Ammon's horn (tissue), 1 donor: ENCODE measurements at places on chromosomes 3 and 15.

DNA sequence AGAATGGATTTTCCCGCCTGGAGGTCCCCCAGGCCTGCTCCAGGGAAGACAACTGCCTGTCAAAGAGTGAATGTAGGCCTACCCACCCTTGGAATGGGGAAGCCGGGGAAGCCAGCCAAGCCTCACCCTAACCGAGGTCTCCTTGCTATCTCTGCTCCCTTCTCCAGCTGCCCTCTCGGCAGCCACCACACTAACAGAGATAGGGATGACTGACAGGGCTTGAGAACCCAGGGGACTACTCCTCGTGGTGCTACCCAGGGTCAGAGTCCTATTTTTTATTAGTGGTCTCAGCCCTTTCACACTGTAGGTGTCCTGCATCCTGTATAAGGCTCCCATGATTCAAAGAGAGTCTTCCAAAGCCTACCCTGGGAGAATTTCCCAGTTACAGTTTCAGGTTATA lies 160.6 kb upstream of the CHRM5 start:
- no peak for DNase-seq

GRCh38 chr3:76482510-76482909 lies 557.4 kb upstream of the ROBO2 start:
- DNase-seq = no peak

DNA sequence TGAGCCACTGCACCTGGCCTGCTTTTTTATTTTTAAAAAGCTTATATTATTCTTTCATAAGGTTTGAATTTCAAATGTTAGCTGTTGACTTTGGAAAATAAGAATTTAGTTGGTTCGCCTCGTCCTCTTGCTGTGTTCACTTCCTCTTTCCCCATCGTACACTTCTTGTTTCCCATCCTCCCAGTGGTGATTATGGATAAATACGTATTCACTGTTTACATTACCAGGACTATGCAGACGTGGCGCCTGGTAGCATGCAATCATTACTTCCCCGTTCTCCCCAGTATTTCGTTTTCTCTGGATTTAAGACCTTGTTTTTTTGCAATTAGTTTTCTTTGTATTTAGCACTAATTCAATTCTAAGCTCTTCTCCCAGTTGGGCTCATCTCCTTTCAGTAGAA lies 70.1 kb downstream of the LMLN start:
- peak; percentile 13 for DNase-seq

GRCh38 chr3:69324362-69325025 lies 61.4 kb downstream of the FRMD4B start:
- peak; percentile 57 for DNase-seq

GRCh38 chr15:70411143-70411863 lies 313.6 kb upstream of the TLE3 start:
- DNase-seq = no peak

DNA sequence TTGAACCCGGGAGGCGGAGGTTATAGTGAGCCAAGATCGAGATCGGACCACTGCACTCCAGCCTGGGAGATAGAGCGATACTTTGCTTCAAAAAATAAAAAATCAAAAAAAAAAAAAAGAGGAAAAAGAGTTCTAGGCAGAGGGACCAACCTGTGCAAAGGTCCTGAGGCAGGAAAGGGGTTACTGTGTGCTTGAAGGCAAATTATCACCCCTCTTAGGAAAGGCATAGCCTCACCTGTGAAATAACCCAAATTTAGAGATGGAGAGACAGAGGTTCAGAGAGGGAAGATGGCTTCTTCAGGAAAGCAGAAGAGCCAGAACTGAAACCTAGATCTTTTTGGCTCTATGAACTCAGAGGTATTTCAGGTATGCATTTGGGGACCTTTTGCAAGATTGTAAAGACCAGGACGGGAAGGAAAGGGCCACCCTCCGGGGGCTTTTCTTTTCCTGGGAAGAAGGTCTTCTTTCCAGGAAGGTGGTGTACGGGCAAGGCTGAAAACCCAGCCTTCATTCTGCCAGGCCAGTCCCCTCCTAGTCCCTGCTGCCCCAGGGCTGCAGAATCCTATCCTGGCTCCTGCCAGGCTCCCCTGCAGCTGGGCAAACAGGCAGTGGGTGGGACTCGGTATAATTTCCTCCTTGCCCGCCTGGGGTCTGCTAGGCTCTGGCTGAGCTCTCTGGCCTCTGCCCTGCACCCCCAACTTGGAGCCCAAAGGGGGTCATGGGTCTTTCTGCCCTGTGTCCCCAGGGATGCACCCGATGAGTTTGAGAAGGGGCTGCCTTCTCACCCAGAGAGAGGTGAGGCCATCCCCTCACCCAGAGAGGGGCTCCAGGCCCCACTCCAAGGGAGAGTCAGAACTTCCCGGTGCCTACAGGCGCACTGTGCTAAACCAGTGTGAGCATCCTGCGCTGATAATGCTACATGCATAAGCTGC lies 14.4 kb upstream of the CSK start:
- no peak for DNase-seq

GRCh38 chr15:27707257-27707656 lies 391.9 kb downstream of the OCA2 start:
- no peak for DNase-seq

- DNase-seq = no peak
These were observed 108.4 kb downstream of the MEGF11 start for GRCh38 chr15:66144978-66145725.

- DNase-seq = no peak
These were observed 300.3 kb upstream of the CBLB start for GRCh38 chr3:106168962-106169750.

GRCh38 chr15:70910958-70911357 lies 18.3 kb downstream of the LRRC49 start:
- no peak for DNase-seq

DNA sequence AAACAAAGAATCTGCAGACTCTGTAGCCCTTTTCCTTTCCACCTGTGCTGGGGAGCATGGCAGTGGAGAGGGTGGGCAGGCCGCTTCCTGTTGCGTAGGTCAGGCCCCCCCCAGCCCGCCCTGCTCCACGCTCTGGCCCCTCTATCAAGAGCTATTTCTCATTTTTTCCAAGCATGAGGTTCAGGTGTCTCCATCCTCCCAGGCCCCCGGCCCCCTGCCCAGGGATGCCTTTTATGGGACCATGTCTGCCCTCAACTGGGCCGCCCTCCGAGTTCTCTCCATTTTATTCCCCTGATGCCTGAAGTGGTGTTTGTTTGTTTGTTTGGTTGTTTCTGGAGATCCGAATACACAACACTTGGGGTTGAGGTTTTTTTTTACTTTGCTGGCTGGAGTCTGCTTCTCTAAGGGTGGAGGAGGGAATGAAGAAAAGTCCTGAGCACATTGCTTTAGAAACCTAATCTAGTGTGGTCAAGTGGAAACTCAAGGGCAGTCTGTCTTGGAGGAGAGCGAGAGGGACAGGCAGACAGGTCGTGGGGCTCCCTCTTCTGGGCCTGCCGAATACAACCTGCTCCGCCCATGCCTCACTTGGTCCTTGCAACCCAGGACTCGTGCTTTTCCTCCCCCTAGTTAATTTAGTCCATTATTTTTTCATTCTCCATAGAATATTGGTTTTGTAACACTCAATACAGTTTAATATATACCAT lies 176.5 kb upstream of the LYSMD4 start:
- DNase-seq = no peak

DNA sequence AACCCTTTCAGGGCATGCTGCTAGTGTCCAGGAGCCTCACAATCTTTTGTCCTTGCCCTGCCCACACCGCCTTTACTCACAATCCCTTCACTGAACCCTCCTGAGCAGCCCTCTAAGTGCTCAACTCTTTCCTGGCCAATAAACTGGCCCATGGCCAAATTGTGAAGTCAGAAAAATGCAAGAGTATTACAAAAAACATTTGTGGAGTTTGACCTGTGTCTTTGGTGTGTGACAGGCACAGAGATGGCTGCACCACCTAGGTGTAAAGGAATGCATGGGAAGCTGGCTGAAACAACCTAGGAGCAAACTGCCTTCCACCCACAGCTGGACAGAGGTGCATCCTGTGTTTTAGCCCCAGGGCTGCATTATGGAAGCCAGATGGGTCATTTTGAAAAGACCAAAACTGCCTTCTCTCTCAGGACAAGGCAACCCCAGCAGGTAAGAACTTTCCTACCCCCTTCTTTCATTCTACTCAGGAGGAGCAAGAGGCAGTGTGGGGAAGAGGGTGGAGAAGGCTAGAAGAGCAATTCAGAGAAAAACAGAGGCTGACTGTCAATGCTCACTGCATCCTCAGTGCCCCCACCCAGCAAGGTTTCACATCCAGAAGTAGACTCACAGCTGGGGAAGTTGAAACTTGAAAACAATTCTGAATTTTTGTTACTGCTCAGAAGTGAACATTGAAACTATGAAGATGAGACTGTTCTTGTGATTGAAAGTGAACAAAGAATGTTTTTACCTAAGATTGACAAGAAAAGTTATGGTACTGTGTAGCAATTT lies 78.6 kb downstream of the TRIM42 start:
- no peak for DNase-seq

- no peak for DNase-seq
These were observed 69.0 kb downstream of the COL6A5 start for GRCh38 chr3:130414457-130414856.

- DNase-seq = no peak
These were observed 7.5 kb downstream of the EPHB1 start for GRCh38 chr3:134802428-134803050.

GRCh38 chr15:36330598-36330997 lies 248.8 kb upstream of the CDIN1 start:
- no peak for DNase-seq

DNA sequence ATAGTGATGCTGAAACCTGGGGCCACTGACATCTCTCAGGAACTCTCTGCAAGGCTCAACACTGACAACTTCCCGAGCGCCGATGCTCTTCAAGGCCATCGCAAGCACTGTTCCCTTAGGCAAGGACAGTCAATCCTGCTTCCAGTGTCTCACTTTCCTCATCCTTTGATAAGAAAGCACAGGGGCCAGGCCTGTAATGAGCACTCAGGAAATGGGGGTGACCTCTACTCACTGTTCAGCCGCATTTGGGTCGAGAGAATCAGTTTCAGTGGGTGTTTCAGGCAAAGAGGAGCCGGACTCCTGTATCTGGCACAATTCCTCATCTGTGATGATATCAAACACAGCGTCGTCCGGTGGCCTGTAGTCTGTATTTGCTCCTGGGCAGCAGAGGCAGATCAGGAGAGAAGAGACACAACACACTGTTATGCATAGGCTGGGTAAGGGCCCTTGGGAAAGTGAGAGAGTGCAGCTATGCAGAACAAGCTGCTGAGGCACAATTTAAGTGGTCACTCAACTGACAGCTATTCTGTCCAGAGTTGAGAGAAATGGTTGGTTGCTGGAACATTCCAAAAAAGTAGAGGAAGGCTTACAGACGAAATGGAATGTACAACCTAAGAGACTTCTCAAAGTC lies 11.9 kb downstream of the CXCR6 start:
- no peak for DNase-seq

GRCh38 chr3:170999737-171000242 lies 26.7 kb downstream of the SLC2A2 start:
- DNase-seq = no peak

GRCh38 chr15:62977952-62978811 lies 64.4 kb upstream of the TPM1 start:
- no peak for DNase-seq

DNA sequence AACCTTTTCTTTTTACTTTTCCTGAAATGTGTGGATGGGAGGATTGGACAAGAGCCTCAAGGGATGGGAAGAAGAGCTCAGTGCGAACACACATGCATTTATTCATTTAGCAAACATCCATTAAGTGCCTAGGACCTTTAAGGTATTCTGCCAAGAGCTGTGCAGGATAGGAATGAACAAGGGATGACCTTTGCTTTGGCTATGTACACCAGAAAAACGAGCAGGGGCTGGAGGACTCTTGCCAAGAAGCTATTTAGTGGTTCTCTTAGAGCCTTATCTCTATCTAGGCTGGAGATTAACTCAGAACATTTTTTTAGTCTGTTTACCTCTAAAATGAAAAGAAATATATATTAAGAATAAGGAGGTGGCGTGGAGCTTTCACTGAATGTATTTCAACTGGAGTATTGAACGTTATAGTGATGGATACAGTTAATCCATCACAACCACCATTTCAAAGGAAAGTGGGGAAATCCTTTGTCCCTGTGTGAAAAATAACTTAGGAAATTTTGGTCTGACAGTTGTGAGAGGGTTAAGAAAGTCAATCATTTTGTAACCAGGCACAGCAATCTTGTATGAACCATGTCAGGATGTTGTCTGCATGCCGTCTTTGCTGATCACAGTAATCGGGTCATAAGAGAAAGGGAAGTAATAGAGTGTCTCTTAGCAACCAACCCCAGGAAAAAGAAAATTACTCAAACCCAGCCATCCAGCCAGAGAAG lies 279.0 kb downstream of the LPP start:
- peak; percentile 30 for DNase-seq

GRCh38 chr3:50637011-50637410 lies 20.1 kb downstream of the MAPKAPK3 start:
- DNase-seq = no peak

DNA sequence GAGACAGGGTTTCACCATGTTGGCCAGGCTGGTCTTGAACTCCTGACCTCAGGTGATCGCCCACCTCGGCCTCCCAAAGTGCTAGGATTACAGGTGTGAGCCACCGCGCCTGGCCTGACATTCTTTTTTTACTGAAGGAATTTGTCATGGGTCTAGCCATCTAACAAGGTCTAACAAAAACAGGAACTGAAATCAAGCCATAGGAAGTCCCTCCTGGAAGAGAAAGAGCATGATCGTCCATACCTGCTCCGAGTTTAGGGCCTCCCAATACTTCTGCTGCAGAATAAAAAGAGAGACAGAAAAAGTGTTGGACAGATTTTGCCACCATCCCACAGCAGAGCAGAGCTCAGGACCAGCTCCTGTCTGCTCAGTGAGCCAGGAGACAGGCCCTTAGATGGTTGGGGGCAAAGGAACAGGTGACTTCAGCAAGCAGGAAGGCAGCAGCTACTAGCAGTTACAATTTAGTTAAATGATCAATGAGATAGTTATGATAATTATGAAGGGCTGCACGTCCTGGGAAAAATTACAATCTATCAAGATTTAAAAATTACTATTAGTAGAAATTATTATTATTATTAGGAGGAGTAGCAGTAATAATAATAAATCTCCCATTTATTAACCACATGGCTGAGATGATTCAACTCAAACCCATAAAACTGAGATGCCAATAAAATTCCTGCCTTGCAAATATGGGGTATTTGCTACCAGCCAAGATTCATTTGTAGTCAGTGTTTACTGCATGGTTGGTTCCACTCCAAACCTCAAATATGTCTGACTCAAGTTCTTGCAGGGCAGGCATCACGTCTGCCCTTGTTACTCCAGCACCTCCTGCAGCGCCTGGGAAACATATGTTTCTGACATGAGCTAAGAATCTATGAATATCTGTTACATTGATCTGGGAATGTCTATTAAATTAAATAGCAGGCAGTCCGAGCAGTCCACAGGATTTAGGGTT lies 40.1 kb downstream of the TMEM44 start:
- DNase-seq = no peak

DNA sequence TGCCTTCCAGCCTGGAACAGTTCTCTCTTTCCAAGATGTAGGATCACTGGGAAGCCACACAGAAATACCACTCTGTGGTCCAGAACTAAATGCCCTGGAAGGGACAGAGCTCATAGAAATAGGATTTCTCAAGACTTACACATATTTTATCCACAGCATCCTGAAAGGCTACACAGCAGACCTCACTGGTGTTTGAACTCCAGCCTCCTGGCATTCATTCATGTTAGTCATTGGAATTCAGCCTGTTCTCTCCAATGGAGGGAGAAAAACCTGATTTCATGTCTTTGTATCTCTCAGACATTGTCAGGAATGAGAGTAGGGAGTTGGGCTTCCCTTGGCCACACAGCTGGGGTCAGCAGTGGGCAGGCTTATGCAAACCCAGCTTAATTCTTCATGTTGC lies 121.1 kb upstream of the PPP2R3A start:
- DNase-seq = no peak
